ENCODE measurements at places on chromosomes 1 and 21.

- DNase-seq: no peak
Observed at GRCh38 chr1:237566581-237566980, 324.1 kb downstream of the ZP4 start.

- no peak for DNase-seq
Observed at GRCh38 chr1:228222548-228222947, 14.7 kb downstream of the OBSCN start.

GRCh38 chr21:38821248-38821647 is 15.5 kb downstream of the ETS2 start:
- no peak for DNase-seq

- DNase-seq: peak; percentile 82
Observed at GRCh38 chr1:209747580-209748262, 8.1 kb upstream of the TRAF3IP3 start.

- DNase-seq: no peak
Observed at GRCh38 chr1:90357995-90358394, 359.1 kb downstream of the BARHL2 start.

- DNase-seq: no peak
Observed at GRCh38 chr1:151990856-151991198, 2.8 kb downstream of the S100A10 start.

GRCh38 chr21:33135925-33136324 is 66.0 kb downstream of the OLIG1 start:
- DNase-seq: no peak

- no peak for DNase-seq
Observed at GRCh38 chr1:194809665-194810064, 1623.3 kb upstream of the B3GALT2 start.

- no peak for DNase-seq
Observed at GRCh38 chr1:13675151-13675651, 24.8 kb upstream of the PRDM2 start.

DNA sequence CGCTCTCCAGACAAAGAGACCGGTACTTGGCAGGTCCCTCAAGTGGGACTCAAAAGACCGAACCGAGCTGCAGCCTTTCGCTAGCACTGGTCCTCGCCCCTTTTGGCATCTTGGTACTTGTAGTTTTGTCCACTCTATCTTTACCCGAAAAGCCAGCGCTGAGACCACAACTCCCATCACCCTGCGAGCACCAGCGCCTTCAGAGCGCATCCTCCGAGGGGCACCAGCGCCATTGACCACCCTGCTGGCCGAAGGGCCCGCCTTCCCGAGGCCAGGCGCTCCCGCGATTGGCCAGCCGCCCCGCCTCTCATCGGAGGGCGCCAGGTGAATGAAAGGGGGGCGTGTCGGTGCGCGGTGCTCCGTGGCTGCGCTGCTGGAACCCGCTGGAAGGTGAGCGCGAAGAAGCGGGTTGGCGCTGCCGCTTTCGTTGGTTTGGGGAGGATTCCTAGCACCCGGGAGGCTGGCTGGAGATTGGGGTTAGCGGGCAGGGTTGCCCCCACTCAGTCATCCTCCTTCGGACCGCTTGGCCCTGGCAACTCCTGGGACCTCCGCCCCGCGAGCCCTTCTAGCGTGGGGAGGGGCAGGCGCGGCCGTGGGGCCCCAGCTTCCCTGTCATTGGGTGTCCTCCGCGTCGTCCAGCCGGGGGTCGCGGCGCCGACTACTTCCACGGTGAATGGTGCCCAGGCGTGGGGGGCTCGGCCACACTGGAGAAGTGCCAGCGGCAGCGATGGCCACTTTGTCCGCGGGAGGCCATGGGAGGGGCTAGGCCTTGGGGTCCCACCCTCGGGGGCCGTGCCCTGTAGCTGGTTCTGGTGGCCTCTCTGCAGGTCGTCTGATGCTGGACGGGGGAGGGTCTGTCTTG is at the start of gene ZBTB8B:
Gene ZBTB8B, plus strand, starts transcription at position 357 of the 862 bp plus-strand sequence. CDS start 5,553 bp downstream, outside the sequence.
- DNase-seq: no peak

GRCh38 chr1:209652121-209652735 is at the start of gene LAMB3:
Gene LAMB3 (minus strand): TSS chr1:209652425. CDS start chr1:209650944, 1,481 bp downstream.
- no peak for DNase-seq

DNA sequence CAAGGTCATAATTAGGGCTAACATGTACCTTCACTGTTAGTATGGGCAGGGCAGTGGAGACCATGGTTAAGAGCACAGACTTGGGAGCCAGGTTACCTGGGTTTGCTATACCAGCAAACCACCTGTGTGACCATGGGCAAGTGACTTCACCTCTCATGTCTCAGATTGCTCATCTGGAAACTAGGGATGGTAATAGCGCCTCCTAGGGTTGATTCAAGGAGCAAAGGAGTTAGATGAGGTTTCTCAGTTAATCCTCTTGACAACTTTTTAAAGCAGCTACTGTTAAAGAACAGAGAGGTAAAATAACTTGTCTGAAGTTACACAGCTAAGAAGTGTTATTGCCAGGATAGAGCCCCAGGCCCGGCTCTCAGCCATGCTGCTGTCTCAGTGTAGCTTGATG is 790 bp upstream of the MATN1 start:
- no peak for DNase-seq

DNA sequence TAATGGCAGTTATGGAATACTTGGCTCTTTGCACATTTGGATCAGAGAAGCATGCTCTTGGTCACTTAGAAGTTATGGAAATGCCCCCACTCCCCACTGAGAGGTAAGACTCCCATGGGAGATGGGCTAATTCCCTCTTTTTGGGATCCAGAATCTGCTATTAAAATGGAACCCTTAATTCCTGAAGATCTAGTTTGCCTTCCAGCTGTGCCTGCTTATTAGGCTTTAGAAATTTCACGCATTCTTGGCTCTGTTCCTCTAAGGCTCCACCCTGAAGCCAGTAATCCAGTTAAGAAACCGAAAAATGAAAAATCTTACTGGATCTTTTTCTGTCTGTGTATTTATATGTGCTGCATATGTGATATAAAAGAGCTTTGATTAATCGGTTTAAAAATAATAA is 76.7 kb downstream of the USH2A start:
- DNase-seq: no peak

DNA sequence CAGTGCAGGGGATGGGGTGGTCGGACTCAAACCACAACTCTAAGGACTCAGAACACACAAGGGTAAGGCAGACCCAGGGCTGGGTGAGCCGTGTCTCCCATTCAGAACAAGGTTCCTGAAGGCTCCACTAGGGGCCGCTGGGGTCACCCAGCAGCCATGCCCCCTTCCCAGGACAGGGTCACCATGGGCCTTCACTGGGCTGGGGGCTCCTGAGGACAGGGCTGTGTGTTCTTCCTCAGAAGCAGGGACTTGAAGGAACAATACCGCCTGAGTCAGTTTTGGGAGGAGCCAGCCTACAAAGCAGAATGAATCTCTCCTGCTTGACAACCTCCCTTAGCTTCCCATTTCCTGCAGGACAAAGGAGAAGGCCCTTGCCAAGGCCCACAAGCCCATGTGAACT is 15.4 kb downstream of the RIMS3 start:
- no peak for DNase-seq

DNA sequence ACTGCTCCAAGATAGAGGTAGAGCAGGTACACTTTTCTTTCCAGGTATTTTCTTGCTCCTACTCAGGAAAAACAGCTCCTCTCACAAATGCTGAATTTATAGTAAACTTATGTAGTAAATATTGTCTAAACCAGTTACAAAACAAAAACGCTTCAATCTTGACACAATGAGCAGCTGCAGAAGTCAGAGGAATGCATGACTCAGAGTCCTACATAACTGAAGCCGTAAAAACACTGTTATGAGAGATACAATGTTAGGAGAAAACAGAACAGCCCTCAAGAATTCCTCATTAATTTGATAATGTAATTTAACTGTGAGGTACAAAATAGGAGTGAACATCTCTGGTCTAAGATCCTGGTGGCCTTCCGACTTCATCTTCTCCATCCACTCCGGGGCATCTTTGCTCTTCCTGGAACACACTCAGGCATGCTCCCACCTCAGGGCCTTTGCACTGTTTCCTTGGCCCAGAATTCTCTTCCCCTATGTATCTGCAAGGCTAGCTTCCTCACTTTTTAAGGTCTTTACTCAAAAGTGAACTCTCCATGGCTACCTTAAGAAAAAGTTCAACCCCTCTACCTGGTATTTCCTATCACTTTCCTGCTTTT is 138.5 kb downstream of the SLC45A1 start:
- DNase-seq: no peak

DNA sequence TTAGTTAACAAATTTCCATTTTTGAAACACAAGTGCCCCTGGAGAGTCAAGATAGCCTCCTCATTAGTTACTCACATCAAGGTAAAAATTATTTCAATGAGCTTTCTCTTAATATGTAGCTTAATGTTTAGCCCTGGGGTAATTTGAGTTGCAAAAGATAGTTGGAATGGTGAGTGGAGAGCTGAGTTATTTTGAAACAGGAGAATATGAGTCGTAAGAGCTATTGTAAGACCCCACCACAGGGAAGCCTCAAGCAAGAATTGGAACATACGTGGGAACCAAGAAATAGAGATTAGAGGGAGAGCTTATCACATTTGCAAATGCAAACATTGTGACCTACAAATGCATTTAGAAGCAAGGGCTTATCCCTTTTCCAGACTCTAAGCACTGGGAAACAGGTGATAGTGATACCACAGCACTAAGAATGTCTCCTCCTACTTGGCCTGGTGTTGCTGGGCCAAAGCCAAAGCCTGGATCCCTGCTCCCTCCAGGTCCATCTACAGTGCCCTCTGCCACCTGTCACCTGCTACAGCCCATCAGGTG is 635.1 kb downstream of the PTPRC start:
- DNase-seq: no peak

- no peak for DNase-seq
Observed at GRCh38 chr1:184017306-184017705, 20.2 kb downstream of the COLGALT2 start.

- no peak for DNase-seq
Observed at GRCh38 chr1:175009532-175009931, 9.8 kb downstream of the CACYBP start.

GRCh38 chr1:16491056-16491675 is 22.9 kb downstream of the RNU1-1 start:
- DNase-seq: no peak

- DNase-seq: no peak
Observed at GRCh38 chr1:230503726-230504125, 77.6 kb upstream of the PGBD5 start.

DNA sequence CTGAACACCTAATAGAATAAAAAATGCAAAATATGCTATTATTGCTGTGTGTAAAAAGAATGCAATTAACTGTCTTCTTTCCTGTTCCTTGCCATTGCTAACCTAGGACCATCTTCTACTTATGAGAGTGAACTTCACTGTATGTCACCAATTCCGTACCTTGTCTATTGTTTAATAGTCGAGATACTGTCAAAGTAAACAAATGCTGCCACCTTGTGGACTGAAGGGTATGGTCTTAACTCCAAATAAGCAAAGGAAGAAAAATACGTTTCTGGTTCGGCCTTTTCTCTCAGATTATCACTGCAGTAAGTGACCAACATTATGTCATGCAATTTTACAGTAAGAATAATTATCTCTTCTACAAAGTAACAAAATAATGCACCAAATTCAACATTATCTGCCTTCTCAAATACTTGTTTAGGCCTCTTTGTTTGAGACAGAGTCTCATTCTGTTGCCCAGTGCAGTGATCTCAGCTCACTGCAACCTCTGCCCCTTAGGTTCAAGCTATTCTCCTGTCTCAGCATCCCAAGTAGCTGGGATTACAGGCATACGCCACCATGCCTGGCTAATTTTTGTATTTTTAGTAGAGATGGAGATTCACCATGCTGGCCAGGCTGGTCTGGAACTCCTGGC is 133.4 kb downstream of the COP1 start:
- DNase-seq: peak; percentile 10

- DNase-seq: no peak
Observed at GRCh38 chr1:209688746-209689234, 13.6 kb downstream of the G0S2 start.

- DNase-seq: no peak
Observed at GRCh38 chr1:1597275-1597930, 2.5 kb downstream of the FNDC10 start.

GRCh38 chr1:43184388-43184787 is 12.3 kb downstream of the CFAP57 start:
- DNase-seq: no peak

- DNase-seq: no peak
Observed at GRCh38 chr1:153848805-153849204, 73.6 kb downstream of the SLC27A3 start.

GRCh38 chr1:236550961-236551851 is 27.4 kb downstream of the LGALS8 start:
- DNase-seq: no peak

GRCh38 chr1:119310301-119310700 is 58.3 kb upstream of the HAO2 start:
- no peak for DNase-seq

GRCh38 chr1:197180252-197180878 is 33.9 kb upstream of the ASPM start:
- no peak for DNase-seq

- no peak for DNase-seq
Observed at GRCh38 chr1:218600968-218601367, 255.8 kb downstream of the TGFB2 start.

DNA sequence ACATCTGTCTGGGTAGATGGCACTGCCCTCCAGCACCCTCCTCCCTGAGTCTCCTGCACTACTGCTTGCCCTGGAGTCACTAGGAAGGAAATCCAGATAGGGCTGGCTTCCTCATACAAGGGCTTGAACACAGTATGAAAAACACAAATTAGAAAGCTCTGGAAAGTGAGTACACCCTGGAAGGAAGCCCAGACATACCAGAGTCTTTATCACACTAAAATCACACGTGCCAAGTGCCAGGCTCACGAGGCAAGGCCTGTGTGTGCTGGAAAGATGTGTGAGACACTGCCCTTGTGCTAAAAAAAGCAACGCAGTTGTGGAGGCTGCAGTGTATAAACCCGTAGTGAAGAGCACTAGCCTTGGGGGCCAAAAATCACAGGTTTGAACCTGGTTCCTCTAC is 28.3 kb upstream of the S100A7 start:
- no peak for DNase-seq

DNA sequence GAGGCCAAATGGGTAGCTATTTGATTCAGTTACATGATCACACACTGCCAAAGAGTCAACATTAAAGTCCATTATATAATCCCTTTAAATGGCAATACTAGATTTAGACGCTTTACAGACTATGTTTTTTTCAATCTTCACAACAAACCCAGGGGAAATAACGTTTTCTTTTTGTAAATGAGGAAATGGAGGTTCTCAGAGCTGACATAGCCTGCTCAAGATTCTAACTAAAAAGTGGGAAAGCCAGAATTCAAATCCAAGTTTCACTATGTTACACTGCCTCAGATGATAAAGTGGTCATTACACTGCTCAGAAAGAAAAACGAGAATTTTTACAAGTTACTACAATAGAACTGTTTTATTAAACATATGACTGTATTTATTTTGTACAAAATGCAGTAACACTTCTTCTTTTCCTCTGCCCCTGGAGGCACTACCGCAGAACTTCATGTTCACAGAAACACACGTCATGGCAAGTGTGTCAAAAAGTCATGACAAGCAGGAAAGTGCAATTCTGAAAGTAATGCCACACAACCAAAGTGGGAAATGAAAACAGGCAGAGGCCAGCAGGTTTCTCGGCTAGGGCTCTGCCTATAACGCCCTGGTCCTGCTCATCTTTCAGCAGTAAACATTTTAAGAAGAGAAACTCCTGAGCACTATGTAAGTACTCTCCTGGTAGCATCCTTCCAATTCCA is 19.0 kb downstream of the THEMIS2 start:
- DNase-seq: no peak

All from T-cell (primary cell).